ENCODE measurements at places on chromosomes 7 and 10.

DNA sequence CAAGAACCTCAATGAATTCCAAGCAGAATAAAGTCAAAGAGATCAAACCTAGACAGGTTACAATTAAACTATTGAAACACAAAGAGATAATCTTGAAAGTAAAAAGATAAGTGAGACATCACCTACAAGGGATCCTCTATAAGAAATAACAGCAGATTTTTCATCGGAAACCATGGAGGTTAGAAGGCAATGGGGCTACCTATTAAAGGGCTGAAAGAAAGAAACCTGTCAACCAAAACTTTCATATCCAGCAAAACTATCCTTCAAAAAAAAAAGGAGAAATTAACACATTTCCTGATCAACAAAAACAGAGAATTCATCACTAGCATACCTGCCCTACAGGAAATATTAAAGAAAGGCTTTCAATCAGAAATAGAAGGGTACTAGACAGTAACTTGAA is 244.9 kb downstream of the ARHGAP12 start:
- DNase-seq = no peak

GRCh38 chr10:100598166-100598565 is 62.4 kb downstream of the HIF1AN start:
- DNase-seq = no peak

- no peak for DNase-seq
These were observed 53.1 kb upstream of the OSBPL3 start for GRCh38 chr7:25032774-25033743.

GRCh38 chr10:30351502-30351901 is 2.4 kb upstream of the MTPAP start:
- DNase-seq = no peak

GRCh38 chr10:98097616-98098015 is 36.8 kb upstream of the R3HCC1L start:
- no peak for DNase-seq

DNA sequence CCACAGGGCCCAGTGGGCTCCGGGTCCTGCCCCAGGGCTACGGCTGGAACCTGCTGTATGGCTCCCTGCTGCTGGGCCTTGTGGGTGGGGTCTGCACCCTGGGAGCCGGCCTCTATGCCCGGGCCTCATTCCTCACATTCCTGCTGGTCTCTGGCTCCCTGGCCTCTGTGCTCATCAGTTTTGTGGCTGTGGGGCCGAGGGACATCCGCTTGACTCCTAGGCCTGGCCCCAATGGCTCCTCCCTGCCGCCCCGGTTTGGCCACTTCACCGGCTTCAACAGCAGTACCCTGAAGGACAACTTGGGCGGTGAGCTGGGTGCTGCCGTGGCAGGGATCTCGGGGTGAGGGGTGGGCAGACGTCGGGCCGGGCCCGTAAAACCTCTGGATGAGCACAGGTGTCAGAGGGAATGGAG is 4.4 kb downstream of the SLC12A9 start:
- DNase-seq = no peak

- DNase-seq = no peak
These were observed 145.1 kb upstream of the MKLN1 start for GRCh38 chr7:131182446-131183058.

GRCh38 chr7:36198854-36199266 is 45.8 kb downstream of the EEPD1 start:
- DNase-seq = no peak

GRCh38 chr10:122426829-122427228 is 27.6 kb upstream of the ARMS2 start:
- no peak for DNase-seq

DNA sequence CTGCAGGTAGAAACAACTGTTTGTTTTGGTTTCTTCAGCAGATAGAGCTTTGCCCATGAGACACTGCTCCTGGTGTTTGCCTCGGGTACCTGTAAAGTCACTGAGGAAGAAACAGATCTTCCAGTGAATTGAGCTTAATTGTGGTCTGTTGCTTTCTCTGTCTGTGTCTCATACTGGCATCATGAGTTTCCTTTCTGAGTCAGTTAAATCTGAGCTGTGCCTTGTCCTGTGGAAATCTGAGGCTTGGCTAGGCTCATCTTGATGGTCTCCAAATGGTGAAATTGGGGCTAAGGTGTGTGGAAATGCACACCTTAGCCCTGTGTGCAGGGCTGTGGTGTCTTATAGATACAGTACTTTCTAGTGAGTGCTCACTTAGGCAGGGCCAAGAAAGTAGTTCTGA is 67.4 kb downstream of the GBF1 start:
- DNase-seq = no peak

- no peak for DNase-seq
These were observed 78.8 kb upstream of the LRRN3 start for GRCh38 chr7:111012149-111012548.

- no peak for DNase-seq
These were observed 411.7 kb upstream of the MKI67 start for GRCh38 chr10:128537834-128538330.

DNA sequence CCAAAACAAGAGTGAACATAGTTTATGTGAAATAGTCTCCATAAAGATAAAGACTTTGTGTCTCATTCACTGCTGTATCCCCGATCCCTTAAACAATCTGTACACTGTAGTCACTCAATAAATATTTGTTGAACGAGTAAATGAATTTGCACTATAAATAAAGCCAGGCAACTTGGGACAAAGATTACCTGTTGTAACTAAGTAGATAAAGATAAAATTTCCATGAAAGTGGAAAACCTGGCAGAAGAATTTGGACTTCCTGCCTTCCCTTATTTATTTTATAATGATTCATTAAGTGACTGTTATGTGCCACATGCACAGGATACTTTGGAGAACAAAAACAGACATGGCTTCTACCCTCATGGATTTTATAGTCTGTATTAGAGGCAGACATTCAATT is 277.7 kb upstream of the KAT6B start:
- DNase-seq = no peak
